ENCODE measurements at places on chromosomes 4 and X. TPM values are rescaled to one million over a fixed set of nuclear protein-coding genes. Genes with fewer than 3 reads are reported as not detected.

DNA sequence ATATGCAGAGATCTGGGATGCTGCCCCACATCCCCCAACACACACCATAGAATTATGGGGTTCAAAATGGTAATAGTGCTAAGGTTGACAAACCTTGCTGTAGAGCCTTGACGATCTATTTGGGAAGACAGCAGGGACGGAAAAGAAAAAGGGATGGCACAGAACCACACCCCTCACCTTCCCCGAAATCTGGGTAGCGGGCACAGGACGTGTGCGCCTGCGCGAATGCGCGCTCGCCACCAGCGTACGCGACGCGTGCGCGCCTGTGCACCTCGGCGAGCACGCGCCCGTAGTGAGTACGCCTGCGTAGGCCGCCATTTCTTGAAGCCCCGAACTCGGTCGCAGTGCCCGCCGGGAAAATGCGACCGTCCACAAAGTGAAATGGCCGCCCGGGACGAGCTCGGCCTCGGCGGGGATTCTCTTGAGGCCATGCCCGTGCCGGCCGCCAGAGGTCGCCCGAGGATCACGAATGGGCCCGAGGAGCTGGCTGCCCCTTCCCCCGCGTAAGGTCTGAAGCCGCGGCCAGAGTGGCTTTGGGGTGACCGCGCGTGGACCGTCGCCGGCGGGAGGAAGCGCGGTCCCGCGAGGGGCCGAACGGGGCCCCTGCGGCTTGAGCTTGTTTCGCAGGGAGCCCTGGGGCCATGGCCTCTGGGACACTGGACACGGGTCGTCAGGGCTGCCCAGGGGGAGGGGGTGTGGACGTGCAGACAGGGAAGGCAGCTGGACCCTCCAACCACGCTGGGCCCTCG is 43.6 kb downstream of the ZNF185 start:
- peak overlapping the region; percentile 59 for H3K27ac ChIP-seq
- H3K4me3 ChIP-seq, result peak overlapping the region; percentile 90
- DNase-seq, result peak; percentile 96
- H3K27me3 ChIP-seq, result no peaks in the 10 kb centered on the region
- H3K4me1 ChIP-seq, result no peaks in the 10 kb centered on the region
- no peaks in the 10 kb centered on the region for H3K36me3 ChIP-seq

DNA sequence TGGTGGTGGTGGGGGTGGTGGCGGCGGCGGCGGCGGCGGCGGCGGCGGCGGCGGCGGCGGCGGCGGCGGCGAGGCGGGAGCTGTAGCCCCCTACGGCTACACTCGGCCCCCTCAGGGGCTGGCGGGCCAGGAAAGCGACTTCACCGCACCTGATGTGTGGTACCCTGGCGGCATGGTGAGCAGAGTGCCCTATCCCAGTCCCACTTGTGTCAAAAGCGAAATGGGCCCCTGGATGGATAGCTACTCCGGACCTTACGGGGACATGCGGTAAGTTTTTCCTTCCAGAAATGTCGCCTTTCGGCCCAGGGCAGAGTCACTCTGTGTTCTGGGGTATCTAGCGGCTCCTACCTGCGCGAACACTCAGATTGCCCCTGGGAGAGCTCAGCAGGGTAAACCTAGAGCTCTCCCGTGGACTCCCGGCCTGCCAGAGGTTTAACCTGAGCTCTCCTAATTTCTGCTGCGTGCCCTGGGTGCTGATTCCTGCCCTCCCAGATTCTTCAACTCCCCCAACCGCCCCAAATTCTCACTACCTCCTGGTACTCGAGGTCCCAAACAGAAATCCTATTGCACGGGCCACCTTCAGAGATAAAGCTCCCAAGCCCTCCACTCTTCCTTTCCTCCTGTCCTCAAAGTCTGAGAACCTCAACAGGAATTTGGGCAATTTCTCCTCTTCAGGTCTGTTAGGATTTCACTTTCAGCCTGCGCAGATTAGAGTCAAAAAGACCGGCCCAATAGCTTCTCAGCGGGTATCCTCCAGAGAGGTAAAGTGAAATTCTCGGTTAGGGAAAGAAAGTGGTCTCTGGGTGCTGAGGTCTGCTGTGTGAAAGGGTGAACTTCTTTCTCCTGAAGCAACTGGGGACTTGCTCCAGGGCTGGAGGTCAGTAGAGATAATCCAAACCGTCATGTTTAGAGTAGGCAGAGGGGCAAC is 2.9 kb downstream of the AR start:
- peak overlapping the region; percentile 73 for H3K4me3 ChIP-seq
- no peak overlapping the region for H3K27ac ChIP-seq
- H3K27me3 ChIP-seq, result no peaks in the 10 kb centered on the region
- peak; percentile 34 for DNase-seq
- H3K36me3 ChIP-seq, result no peaks in the 10 kb centered on the region

DNA sequence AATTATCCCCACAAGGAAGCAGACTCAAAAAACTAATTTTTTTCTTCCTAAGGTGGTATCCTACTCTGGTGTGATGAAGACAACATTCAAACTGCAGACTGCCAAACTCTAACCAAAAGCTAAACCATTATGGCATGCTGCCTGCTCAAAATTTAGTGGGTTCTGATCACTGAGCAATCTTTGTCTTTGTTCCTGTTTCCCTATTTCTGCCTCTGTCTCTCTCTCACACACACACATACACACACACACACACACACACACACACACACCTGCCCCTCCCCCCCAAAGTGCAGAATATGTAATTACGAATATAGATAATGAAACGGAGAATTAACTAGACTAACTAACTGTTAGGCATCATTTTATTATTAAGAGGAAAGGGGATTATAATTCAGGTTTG is 1278.6 kb downstream of the PCDH7 start:
- H3K36me3 ChIP-seq, result no peaks in the 10 kb centered on the region
- no peak overlapping the region for H3K4me3 ChIP-seq
- H3K4me1 ChIP-seq, result no peaks in the 10 kb centered on the region
- no peak for DNase-seq
- H3K27ac ChIP-seq, result no peak overlapping the region

Gene DGKK
- not detected for total RNA-seq

- H3K36me3 ChIP-seq, result no peaks in the 10 kb centered on the region
- no peaks in the 10 kb centered on the region for H3K27me3 ChIP-seq
These were observed 152.2 kb downstream of the CBLL2 start for GRCh38 chrX:22424919-22425318.

- H3K27me3 ChIP-seq, result no peaks in the 10 kb centered on the region
- peaks cover 24% of the 10 kb centered on the region for H3K4me1 ChIP-seq
- H3K4me3 ChIP-seq, result peak overlapping the region; percentile 97
- peaks cover 20% of the 10 kb centered on the region for H3K36me3 ChIP-seq
- DNase-seq, result peak; percentile 77
These were observed 995 bp downstream of the SMARCA5 start for GRCh38 chr4:143514497-143514896.

Data from GM23248 (cell line).